ENCODE measurements at places on chromosomes 4 and X.

DNA sequence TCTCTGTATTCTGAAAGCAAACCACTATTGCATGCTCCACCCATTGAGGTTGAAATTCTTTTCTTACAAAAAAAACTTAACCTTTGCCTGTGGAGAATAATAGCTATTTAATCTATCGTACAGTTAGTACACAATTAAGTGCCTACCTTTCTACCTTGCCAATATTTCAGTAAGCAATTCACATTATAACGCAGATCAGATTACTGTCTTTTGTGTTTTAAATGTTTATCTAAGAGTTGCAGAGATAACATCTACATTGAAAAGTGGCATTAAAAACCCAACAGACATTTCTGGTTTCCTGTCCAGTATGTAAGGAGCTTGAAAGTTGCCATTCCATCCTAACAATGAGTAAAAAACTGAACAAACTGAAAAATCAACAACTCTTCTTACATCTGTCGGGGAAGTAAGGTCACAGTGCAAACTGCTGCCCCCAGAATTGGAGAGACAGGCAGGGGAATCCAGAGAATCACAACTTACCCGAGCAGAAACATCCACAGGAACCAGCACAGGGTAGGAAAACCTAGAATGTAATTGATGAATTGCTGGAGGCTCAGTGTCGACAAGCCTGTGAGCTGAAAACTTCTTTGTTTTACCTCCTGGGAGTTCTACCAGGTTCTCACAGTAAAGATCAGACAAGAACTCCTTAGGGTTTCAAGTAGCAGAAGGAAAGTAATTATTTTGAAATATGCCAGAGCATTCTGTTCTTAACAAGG, 27.3 kb upstream of the ACSL4 start:
- DNase-seq: no peak

DNA sequence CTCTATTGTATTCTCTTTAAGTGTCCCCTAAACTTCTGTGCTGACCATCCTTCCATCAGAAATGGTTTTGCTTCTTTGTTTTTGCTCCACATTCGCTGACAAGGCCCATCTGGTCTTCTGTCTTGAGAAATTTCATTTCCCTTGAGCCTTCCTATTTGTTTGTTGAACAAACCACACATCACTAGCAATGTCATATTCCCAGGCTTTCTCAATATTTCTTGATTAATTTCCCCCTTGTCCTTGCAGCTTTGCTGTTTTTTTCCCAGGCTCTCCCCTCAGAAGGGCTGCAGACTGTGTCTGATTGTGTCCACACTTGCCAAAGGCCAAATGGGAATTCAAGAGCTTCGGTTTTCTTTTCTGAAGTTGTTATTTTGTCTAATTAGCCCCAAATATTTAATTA, 158.9 kb downstream of the MID1IP1 start:
- DNase-seq: no peak

- no peak for DNase-seq
Observed at GRCh38 chr4:88919056-88919455, 137.9 kb downstream of the FAM13A start.

DNA sequence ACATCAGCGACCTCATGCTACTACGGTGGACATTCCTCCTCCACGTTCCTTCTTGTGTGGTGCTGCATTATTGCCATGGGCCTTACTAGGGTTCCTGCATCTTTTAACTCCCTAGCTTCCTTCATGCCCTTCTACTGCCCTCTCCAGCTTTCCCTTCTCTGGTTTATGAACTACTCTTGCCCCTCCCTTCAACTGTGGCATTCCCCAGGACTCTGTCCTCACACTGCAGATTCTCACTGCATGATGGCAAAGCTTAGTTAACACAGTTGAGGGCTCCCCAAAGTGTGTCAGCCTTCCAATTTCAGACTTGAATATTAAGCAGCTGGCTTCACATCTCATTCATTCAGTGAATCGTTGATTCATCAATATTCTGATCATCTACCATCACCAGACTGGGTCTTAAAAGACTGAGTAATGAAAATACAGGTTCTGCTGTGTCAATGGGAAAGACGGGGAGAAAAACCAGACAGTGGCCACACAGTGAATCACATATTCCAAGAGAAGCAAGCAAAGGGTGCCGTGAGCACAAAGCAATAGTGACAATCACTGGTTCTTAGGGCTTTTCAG, 53.0 kb downstream of the ZFX start:
- DNase-seq: no peak

DNA sequence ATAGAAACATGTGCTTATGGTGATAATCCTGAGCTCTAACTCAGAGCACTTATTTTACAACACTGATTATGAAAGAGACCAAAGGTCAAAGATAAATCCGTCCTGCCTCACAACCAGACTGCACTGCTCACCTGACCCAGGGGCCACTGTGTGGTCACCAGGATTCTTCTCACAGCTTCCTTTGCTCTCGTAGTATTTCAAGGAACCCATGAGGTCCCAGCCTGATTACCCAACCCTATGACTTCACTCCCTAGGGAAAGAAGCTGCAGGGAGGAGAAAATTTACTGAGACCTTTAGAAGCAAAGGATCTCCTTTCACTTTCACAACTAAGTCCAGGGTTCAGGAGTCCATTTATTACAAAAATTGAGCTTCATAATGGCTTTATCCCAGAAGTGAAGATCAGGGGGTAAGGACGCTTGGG, 9.6 kb downstream of the SLC25A5 start:
- DNase-seq: peak; percentile 93

Measured in IMR-90 (cell line).